NCI-H345 (cell line): ENCODE measurements at places on chromosomes 13 and 19.
A peak's percentile ranks its signal among the peaks of the same experiment; 100 is the strongest.

- DNase-seq, result peak; percentile 60
Measured at GRCh38 chr19:45508417-45508860, 1.2 kb downstream of the VASP start.

DNA sequence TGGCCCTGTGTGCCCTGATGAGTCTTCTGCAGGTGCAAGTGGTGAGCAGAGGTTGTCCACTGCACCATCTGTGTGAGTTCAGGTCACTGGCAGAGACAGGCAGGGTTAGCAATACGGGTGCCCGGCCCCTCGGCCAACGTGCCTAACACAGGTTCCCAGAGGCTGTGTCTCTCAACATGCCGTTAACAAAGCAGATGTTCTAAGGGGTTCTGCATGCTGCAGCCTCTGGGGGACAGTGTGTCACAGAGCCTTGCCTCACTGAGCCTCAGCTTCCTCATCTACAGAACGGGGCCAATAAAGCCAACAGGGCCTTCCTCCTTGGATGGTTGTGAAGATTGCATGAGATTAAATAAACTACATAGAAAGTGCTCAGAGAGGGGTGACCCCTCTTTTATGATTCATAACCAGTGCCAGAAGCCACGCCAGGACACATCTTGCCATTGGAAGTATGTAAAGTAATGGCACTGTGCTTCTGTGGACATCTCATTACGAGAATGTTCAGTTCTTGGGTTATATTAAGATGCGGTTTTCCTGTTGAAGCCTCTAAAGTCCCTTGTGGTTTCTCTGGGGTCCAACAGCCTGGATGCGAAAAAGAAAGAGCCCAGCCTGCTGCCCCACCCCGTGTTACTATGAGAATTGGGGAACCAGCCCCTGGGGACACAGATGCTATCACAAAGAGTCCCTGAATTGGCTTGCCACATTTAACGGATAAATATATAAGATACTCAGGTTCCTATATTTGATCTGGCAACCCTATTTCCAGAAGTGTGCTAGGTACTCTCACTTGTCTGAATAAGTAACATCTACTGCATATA lies 11.2 kb upstream of the ARHGEF18 start:
- no peak for DNase-seq

- DNase-seq, result no peak
Measured at GRCh38 chr13:44815623-44816022, 173.6 kb downstream of the NUFIP1 start.

- no peak for DNase-seq
Measured at GRCh38 chr19:55379174-55379573, 2.5 kb downstream of the TMEM190 start.

DNA sequence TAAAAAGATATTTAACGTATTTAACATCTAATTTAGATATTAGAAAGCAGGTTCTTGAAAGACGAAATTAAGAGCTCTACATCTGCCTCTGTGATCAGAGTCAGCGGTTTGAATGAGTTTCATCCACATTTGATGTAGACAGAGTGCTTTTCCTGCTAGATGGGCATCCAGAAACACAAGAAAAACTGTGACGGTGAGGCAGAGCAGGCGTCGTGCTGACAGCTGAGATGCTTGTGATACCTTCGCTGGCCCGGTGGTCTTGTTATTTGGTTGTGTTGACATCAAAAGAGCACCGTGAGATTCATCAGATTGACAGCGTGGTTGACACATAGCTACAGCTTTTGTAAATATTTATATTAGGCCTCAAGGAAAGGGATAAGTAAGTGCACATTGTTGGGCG lies 399.1 kb downstream of the GPC5 start:
- no peak for DNase-seq

- DNase-seq, result no peak
Measured at GRCh38 chr19:6794686-6795431, 22.4 kb downstream of the VAV1 start.

GRCh38 chr19:35432911-35433310 lies 15.1 kb upstream of the FFAR2 start:
- DNase-seq, result no peak

DNA sequence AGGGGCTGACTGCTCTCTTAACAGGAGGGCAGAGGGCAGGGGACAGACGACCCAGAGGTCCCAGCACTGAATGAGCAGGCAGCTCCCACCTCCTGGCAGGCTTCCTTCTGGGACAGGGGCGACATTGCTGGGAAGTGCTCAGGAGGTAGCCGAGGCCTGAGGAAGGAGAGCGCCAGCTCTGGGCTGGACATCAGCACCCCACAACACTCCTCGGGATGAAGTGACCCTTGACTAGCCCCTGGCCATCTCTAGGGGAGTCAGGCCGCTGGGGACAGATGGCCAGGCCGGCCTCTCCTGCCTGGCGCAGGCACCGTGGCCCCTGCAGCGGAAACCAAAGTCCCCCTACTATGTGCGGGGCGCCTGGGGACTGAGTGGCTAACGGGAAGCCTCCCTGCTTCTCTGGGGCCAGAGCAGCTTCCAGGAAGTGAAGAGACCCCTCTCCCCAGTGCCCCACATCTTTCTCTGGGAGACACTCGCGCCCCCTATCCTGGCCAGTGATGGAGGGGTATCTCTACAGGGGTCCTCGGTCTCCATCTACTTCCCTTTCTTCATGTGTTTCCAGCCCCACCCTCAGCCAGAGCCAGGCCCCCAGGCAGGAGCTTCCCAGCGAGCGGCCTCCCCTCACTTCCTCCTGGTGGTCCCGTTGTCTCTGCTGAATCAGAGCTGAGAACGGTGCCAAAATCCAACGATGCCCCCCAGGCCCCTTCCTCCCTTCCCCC lies 10.1 kb downstream of the PRR36 start:
- DNase-seq, result no peak

DNA sequence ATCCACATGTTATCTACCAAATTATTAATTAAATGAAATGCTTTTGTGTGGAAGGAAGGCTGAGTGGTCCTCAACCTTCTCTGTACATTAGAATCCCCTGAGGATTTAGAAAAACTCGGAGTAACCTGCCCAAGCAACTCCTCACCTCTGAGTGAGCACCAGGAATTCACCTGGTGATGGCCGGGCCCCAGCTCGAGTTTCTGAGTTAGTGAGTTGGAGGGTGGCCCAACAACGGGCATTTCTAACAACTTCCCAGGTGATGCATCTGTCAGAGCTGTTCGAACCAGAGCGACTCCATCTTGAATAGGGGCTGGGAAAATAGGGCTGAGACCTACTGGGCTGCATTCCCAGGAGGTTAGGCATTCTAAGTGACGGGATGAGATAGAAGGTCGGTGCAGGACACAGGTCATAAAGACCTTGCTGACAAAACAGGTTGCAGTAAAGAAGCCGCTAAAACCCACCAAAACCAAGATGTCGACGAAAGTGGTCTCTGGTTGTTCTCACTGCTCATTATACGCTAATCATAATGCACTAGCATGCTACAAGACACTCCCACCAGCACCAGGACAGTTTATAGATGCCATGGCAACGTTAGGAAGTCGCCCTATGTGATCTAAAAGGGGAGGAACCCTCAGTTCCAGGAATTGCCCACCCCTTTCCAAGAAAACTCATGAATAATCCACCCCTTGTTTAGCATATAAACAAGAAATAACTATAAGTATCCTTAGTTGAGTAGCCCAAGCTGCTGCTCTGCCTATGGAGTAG lies 44.2 kb upstream of the SHISA2 start:
- no peak for DNase-seq
